A549 treated with Mapracorat at 1 μM for 4 hours (cell line): ENCODE measurements at places on chromosomes 16 and 17. TPM values are rescaled to one million over a fixed set of nuclear protein-coding genes. Genes with fewer than 3 reads are reported as not detected.

The MTSS2 gene
- total RNA-seq, result 58.6 to 98.3 TPM (median 87.1 TPM) in 5 replicates

The TMEM100 gene
- 0.15 TPM in 1 of 5 replicates, not detected in the others for total RNA-seq

The ZNF205 gene
- 11.6 to 15.7 TPM (median 14.4 TPM) in 5 replicates for total RNA-seq

The CACNG3 gene
- total RNA-seq, result not detected in 5 replicates

The PAGR1 gene
- total RNA-seq, result 34.6 to 45.7 TPM (median 43.0 TPM) in 5 replicates

The JPH3 gene
- total RNA-seq, result 1.1 to 2.3 TPM (median 2.1 TPM) in 5 replicates

The LYRM9 gene
- total RNA-seq, result 1.00 to 3.4 TPM (median 1.9 TPM) in 5 replicates

The TVP23A gene
- 0.06 to 0.16 TPM (median 0.07 TPM) in 5 replicates for total RNA-seq

The CRISPLD2 gene
- total RNA-seq, result 2.8 to 3.5 TPM (median 3.0 TPM) in 5 replicates

The RASD1 gene
- 1.4 to 1.7 TPM (median 1.5 TPM) in 5 replicates for total RNA-seq

The SLC6A2 gene
- total RNA-seq, result 0.07 to 0.09 TPM in 2 of 5 replicates, not detected in the others

The TSPAN10 gene
- total RNA-seq, result 3.8 to 6.7 TPM (median 4.9 TPM) in 5 replicates

The CLEC19A gene
- total RNA-seq, result 0.11 to 0.32 TPM (median 0.19 TPM) in 4 of 5 replicates, not detected in the other

The KRT38 gene
- total RNA-seq, result not detected in 5 replicates

The KRTAP16-1 gene
- not detected in 5 replicates for total RNA-seq

The JPT1 gene
- total RNA-seq, result 721 to 863 TPM (median 776 TPM) in 5 replicates

The SMARCD2 gene
- total RNA-seq, result 52.0 to 62.8 TPM (median 57.0 TPM) in 5 replicates

The CDRT15L2 gene
- total RNA-seq, result not detected in 5 replicates
